ENCODE measurements at places on chromosomes 16 and 17. TPM values are rescaled to one million over a fixed set of nuclear protein-coding genes. Genes with fewer than 3 reads are reported as not detected.

DNA sequence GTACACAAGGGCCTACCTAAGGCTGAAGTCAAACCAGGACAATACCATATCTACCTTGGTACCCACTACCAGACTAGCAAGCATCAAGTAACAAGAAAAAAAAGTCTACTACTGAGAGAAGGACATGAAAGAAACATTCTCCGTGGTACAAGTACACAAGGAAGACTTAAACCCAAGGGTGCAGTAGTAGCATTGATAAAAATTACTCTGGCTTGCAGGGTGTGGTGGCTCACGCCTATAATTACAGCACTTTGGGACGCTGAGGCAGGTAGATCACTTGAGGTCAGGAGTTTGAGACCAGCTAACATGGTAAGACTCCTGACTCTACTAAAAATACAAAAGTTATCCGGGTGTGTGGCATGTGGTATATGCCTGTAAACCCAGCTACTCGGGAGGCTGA is 386.5 kb upstream of the PMFBP1 start:
- no peak for ATAC-seq
- H3K27ac ChIP-seq = no peak overlapping the region
- H3K36me3 ChIP-seq = no peaks in the 10 kb centered on the region

GRCh38 chr16:14564861-14565687 is 65.0 kb downstream of the PARN start:
- H3K36me3 ChIP-seq = peaks cover 17% of the 10 kb centered on the region
- H3K4me1 ChIP-seq = peaks cover 24% of the 10 kb centered on the region

The NPIPA2 gene
- total RNA-seq = 1.3 TPM

The TEDC2 gene
- 2.5 TPM for total RNA-seq

Data from gastroesophageal sphincter (tissue), 4 donors.